Bone marrow (tissue), 2 donors: ENCODE measurements at places on chromosomes 2 and 18.
A peak's percentile ranks its signal among the peaks of the same experiment; 100 is the strongest.

DNA sequence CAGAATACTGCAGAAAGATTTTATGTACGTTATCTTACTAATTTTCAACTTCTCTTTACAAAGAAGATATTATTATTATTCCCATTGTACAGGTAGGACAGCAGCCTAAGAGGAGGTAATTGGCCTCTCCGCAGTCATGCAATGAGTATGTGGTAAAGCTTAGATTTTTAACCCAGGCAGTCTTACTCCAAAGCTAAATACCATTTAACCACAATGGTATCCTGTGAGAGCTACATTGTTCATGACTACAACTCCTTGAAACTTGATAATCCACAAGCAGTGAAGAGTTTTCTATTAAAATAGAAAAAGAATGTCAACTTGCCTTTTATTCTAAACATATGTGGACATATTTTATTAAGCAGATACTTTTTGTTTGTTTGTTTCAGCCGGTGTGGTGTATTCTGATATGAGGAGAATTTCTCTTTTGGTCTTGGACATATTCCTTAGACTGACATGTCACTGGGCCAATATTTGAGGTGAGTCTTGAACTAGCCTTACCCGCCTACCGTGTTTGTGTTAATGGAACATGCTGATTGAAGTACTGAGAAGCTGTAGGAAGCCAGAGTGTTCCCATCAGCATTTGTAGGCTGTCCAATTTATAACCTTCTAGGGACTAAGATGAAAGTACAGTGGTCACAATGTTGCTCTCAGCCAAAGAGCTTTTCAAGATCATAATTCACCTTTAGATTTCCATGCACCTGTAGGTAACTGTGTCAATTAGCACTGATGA is 293.9 kb upstream of the DCC start:
- DNase-seq = no peak

- peak; percentile 37 for DNase-seq
These were observed 31.7 kb upstream of the UBXN4 start for GRCh38 chr2:135709992-135710391.

DNA sequence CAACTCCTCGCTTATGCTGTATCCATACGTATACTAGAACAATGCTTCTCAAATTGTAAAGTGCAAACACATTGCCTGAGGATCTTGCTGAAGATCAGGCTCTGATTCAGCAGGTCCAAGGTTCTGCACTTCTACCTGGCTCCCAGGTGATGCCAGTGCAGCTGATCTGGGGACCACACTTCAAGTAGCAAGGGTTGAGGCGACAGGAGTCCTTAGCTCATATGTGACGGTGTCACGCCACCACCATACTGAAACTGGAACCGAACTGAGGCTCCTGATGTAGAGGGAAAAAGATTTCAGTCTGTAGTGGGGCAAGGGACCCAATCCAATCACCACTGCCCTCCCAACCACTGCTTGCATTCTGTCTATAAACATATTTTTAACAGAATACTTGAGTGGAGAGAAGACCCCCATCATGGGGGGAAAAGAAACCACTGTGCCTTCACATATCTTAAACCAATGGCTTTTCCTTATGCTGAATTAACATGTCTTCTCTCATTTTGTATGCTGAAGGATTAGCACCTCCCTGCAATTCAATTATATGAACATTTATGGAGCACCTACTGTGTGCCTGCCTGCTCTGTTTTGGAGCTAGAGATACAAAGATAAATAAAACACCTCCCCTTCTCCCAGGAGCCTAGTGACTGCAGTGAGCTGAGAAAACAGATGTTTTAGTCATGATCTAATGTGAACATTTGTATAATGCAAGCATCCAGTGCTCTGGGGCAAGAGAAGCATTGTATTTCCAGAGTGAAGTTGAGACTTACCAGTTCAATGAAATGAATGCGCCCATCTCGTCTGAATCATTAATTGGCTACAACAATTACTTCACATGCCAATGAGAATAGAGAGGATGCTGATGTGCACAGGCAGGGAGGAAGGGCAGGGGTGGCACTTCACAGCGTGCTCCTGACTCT is 6.6 kb upstream of the ASAP2 start:
- no peak for DNase-seq

- no peak for DNase-seq
These were observed 47.7 kb upstream of the CTDP1 start for GRCh38 chr18:79631761-79632446.

DNA sequence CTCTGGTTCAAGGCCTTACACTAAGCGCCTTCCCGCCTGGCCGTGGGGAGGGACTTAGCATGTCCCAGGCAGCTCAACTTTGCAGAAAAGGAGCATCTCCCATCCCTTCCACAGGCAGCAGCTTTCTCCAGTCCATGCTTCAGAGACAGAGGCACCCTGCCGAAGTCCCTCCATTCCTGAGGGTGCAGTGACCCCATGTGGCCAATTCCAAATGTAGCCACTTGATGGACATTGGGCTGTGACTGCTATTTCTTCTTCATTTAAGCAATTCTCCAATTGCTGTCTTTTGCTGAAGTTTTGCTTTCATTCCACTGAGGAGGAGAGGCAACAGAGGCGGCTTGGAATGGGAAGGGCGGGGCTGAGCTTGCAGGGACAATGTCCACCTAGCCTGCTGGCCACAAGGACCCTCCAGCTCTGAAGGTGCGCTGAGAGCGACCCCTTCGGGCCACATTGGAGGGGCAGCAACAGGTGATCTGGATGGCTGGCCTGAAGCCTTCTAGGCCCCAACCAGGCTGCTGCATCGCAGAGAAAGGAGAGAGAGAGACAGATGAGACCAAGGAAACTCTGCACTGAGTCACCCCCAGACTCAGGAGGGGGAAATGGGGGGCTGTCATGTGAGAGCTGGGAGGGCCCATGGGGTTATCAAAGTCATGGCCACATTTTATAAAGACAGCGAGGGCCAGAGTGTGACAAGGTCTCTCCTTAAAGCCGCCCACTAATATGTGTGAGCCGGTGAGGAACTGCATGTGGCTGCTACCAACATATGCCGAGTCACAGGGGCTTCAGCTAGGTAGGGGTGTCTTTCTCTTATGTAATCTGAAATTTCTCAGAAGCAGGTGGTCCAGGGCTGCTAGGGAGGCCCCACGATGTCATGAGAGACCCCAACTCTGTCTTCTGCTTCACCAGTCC is 61.3 kb downstream of the LONRF2 start:
- DNase-seq = no peak

GRCh38 chr2:8111193-8111592 is 570.7 kb upstream of the ID2 start:
- no peak for DNase-seq

DNA sequence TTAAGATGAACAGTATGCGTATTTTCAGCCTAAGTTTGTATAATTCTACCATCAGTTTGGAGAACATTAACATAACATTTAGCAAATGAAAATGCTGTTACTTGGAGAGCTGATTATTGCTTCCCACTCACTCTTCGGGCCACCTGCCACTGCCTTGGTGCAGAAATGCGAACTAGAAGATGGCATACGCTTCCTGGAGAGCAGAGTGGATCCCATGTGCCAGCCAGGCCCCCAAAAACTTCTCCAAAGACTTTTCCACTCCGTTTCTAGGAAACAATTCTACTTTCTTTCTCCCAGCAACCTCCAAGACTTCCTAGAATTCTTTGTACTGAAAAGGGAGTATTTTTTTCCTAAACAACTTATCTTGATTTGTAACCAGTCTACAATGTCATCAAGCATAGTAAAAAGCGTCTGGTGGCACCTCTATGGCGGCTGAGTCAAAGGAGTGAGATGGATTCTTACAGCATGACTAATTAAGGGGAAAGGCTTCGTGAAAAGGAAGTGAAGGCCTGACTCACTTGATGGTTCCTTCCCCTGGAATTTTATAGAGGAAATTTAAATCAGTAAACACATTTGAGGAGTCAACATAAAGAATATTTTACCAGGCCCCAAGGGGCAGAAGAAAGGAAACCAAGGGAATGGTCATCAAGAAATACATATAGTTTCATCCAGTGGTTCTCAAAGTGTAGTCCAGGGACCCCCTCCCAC is 36.6 kb downstream of the FEZ2 start:
- no peak for DNase-seq

- no peak for DNase-seq
These were observed 357.0 kb upstream of the FANCL start for GRCh38 chr2:58598171-58598570.

DNA sequence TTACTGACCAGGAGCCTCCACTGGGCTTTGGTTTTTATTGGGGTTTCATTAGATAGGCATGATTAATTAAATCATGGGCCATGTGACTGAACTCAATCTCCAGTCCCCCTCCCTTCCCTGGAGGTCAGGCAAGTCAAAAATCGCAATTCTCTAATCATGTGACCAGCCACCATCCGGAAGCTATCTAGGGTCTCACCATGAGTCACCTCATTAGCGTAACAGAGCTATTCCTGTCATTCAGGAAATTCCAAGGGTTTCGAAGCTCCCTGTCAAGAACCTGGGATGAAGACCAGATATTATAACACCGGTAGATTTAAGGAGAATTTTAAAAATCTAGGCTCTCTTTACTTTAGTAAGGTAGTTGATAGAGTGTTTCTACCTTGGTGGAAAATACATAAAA is 180.3 kb upstream of the TCF4 start:
- no peak for DNase-seq

DNA sequence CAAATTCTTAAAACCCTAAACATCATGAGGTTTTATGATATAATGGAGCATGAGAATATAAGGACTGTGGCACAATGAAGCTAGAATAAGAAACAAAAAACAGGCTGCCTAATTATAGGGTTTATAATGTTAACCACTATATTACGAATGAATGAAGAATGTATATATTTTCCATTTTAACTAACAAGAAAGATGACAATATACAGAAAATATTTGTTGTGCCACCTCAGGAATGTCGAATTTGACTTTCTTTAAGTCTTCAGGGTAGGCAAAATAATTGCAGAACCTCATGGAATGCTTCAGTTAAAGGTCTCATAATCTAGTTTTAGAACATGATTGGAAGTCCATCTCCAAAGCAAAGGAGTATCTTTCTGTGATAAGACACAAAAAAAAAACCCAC is 282.9 kb upstream of the SLC8A1 start:
- no peak for DNase-seq

DNA sequence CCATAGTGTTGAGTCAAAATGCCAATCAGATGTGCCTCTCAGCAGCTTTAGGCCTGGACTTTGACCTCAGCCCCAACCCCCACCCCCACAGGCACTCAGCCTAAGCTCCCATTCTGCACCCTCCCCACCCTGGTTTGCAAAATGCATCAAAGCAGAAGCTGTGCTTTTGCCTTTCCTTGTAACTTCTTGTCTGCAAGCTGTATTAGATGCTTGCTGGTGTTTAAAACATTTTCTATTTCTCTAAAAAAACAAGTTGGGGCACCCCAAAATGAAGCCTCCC is 26.6 kb upstream of the STEAP3 start:
- DNase-seq = no peak

DNA sequence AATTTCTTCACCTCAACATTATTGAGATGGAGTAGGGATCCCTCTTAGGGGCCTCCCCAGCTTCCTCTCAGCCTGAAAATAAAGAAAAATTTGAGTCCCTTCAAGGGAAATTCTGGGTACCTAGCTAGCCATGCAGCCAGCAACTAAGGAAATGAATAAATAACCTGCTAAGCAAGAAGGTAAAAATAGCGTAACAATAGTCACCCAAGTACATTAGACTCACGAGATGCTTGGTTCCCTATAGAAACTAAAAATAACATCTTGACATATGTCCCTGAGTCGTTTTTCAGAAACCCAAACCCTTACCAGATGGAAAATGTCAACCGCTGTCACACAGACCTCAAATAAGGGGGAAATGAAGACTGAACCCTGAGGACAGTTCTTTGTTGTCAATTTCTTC is 51.9 kb downstream of the CACNB4 start:
- no peak for DNase-seq

DNA sequence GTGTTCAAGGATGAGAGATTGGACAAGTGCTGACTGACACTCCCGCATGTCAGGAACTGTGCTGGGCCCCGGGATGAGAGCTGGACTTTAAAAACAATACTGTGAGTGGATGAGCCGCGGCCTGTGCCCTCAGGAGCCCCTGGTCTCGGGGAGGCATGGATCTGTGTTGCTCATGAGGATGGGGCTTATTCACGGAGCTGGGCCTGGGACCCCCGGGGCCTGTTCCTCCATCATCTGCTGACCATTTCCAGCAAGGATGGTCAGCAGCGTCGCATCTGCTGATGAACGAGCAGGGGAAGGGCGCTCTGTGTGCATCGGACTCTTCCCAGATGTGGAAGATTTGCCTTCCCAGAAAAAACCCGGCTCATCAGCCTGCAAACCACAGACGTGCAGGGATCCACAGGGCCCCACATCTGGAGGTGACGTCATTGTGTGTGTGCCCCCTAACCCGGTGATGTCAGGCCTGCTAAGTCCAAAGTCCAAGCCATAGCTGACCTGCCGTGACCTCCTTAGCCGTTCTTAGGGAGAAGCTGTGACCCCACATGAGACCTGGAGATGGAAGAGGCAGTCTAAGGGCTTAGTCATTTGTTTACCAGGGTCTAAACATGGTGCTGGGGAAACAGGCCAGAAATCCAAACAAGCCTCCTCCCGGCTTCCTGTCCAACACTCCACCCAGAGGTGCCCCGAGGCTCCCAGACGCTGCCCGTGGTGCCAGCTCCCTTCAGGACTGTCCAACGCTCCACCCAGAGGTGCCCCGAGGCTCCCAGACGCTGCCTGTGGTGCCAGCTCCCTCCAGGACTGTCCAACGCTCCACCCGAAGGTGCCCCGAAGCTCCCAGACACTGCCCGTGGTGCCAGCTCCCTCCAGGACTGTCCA is 143.9 kb downstream of the PXDN start:
- no peak for DNase-seq

DNA sequence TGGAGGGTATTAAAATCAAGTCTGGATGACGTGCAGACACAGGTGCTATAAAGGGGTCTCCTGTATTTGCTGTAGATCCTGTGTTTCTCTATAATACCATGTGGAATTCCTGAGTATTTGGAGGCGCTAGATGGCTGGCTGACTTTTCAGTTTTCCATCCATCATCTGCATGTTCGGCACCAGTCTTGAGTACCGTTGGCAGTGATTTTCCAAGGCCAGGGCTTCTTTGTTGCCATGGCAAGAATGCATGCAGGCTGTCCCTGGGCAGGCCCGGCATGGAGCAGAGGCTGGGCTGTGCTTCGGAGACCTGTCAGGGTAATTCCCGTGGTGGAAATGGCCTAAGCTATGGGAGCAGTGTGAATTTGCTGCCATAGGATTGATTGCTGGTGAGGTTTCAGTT is 405.9 kb upstream of the HS6ST1 start:
- DNase-seq = no peak

- DNase-seq = no peak
These were observed 58.3 kb upstream of the ID2 start for GRCh38 chr2:8623576-8623957.

DNA sequence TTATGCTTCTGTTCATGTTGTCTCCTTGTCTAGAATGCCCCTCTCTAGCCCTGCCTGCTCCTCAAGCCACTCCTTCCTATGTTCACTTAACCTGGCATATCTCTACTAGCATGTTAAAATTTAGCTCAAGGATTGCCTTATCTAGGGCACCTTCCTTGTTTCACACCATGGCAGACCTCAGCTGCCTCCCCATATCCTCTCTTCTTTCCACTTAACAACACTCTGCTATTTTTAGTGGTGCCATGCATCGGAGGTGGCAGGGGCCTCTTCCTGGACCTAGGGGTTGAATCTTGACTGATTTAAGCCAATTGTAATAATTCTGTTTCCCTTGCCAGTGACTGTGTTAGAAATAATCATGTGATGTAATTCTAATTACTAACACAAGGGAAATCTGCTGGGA is 36.9 kb upstream of the FAM98A start:
- DNase-seq = no peak
